ENCODE measurements at places on chromosomes 1 and 21. TPM values are rescaled to one million over a fixed set of nuclear protein-coding genes. Genes with fewer than 3 reads are reported as not detected.

DNA sequence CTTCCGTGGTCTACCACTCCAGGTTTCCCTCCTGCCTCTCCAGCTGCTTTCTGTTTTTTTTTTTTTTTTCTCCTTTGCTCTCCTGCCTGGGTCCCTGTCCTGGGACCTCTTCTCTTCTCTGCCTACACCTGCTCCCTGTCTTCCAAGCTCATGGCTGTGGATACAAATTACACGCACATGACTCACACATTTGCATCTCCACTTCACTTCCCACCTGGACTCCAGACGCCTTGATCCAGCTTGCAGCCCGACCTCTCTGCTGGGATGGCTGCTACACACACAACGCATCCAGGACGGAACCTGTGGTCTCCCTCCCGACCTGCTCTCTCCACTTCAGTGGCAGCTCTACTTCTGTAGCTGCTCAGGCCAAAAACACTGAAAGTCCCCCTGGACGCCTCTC is 44.4 kb upstream of the B3GALT5 start:
- no peak for DNase-seq

DNA sequence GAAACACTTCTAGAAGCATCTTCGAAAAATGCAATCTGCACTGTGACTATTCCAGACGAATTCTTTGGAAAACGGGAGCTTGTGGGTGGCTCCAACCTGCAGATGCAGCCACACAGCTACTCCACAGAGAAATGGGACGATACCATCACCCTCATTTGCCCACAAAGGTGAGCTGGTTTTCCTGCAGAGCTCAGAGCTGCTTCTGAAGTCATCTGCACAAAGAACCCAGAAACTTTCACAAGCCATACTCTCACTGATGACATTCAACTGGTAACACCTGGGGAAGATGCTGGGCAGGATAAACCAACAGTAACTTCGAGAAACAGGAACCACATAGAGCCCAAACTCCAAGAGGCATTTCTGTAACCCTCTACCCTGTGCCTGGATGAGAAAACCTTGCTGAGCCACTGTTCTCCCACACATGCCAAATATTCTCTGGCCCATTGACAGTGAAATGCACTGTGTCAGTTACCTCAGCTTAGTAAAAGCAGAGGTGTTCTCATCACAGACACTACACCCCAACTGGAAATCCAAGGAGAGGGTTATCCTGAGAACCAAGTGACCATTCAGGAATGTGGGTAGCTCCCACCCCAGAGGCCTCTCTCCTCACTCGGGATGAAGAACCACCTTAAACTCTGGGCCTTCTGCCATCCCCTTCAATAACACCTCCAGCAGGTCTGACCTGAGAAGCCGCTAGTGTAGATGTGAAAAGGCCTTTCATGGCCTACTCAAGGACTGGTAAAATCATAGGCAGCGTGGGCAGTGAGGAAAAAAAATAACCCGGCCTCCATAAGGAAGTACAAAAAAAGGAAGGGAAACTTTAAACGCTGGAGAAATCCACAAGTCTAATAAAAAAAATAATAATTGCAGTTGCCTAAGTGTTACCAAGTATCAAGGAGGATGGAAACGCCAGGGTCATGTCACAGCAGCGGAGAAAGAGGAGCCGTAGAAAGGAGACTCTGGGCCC is 56.7 kb downstream of the HSF2BP start:
- no peak for DNase-seq

DNA sequence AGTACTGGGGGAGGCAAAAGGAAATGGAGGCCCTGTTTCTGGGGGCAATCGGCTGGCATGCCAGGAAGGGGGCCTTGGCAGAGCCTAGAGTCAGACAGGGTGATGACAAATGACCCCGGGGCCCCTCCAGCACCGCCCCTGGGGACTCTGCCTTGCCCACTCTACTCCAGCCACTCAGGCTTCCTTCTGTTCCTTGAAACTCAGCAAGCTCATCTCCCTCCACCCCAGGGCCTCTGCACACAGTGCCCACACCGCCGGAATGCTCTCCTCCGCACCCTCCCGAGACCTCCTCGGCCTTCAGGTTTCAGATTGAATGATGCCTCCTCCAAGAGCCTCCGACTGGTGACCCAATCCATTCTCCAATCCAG is 122.5 kb upstream of the ZBTB40 start:
- DNase-seq: no peak

- no peak for DNase-seq
Observed at GRCh38 chr1:84436876-84437655, 38.8 kb downstream of the DNASE2B start.

DNA sequence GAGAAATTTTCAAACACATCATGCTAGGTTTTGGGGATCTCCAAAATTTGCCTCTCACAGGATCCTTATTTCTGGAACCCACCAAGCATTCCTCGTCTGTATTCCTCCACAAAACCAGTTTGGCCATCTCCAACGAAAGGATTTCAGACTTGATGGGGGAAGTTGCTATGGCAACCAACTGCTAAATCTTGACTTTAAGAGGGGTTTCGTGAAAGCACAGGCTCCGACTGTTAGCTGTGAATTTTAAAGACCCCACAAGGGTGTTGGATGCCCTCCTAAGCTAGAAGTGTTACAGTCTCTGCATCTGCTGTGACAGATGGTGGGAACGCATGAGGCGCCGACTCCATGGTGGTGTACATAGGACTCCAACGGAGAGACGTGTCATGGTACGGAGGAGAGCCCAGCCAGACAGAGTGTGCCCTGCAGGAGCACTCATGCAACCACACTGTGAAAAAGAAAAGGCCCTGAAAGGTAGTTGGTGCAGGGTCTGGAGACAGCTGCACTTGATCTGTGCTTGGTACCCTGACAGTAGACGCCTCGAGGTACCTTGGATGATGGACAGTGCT is 147.1 kb downstream of the ASTN1 start:
- DNase-seq: no peak

GRCh38 chr21:22993822-22994574 is 1995.8 kb downstream of the NCAM2 start:
- no peak for DNase-seq

GRCh38 chr1:37596182-37596667 is 488 bp upstream of the GNL2 start:
- DNase-seq: no peak

DNA sequence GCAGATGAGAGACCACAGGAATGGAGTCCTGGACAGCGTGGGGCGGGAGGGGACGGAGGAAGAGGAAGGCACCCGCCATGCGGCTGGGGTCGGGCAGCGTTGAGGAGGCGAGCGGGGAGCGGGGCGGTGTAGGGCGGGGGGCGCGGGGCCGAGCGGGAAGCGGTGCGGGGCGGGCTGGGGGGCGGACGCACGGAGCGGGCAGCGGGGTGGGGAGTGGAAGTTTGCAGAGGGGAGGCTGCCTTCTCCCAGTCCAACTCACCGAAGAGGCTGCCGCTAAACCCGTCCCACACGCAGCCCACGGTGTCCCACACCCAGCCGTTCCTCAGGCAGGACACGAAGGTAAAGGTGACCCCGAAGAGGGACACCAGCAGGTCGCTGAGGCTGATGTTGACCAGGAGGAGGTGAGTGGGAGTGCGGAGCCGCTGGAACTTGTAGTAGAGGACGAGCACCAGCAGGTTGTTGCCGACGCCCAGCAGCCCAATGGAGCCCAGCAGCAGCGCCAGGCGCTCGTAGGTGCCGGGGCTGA is 483 bp downstream of the CHML start:
- DNase-seq: no peak

- DNase-seq: no peak
Observed at GRCh38 chr21:38036016-38036415, 119.8 kb upstream of the KCNJ6 start.

DNA sequence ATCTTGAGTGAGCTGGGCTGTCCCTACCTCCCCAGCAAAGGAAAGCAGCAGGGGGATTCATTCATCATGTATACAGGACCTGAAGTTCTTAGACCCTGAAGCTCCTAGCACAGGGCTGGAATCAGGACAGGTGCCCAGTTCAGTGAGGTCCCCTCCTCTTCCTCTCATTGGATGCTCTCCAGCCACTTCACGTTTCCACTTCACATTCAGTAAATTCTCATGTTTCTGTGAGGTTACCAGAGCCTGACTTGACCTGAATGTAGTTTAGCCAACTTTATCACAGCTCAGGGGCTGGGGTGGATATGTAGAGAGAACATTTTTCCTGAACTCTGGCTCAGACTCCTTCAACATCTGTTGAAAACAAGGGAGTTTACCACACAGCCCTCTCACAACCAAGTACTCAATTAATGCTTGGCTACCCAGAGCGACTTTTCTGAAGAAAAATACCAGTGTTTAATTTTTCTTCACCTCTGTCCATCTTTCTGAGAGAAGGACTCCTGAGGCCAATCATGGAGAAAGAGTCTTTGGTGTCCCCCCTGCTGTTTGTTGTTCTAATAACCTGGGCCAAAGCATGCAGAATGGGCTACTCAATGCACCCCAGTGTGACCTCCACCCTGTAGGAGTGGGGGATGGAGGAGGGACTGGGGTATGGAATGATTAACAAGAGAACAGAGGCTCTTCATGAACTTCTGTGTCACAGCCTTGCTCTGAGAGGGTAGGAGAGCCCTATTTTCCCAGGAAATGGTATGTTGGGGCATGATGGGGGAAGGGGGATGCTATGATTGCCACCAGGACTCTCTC is 108.3 kb upstream of the FGGY start:
- DNase-seq: no peak

DNA sequence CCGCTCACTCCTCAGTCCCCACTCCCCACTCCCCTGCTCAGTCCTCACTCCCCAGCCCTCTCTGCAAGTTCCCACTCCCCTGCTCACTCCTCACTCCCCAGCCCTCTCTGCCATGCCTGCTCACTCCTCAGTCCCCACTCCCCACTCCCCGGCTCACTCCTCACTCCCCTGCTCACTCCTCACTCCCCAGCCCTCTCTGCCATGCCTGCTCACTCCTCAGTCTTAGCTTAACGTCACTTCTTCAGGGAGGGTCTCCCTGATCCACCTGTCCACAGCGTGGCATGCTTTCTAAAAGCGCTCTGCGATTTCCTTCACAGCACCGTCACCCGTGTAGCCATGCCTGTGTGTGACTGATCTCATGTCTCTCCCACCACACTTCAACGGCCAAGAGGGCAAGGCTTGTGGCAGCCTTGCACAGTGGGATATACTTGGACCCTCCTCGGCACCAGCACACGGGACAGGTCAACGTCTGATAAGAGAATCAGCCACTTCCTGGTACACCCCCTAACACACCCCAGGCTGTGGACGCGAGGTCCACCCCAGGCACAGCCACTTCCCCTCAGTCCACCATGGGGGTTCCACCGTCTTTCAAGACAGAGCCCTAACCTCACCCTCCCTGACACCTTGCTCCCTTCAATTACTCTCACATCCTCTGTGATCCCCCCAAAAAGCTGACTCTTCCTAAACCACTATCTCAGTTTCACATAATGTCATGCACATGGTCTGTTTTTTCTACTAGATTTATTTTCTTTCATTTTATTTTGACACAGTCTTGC is 14.0 kb downstream of the PRDM15 start:
- DNase-seq: no peak

DNA sequence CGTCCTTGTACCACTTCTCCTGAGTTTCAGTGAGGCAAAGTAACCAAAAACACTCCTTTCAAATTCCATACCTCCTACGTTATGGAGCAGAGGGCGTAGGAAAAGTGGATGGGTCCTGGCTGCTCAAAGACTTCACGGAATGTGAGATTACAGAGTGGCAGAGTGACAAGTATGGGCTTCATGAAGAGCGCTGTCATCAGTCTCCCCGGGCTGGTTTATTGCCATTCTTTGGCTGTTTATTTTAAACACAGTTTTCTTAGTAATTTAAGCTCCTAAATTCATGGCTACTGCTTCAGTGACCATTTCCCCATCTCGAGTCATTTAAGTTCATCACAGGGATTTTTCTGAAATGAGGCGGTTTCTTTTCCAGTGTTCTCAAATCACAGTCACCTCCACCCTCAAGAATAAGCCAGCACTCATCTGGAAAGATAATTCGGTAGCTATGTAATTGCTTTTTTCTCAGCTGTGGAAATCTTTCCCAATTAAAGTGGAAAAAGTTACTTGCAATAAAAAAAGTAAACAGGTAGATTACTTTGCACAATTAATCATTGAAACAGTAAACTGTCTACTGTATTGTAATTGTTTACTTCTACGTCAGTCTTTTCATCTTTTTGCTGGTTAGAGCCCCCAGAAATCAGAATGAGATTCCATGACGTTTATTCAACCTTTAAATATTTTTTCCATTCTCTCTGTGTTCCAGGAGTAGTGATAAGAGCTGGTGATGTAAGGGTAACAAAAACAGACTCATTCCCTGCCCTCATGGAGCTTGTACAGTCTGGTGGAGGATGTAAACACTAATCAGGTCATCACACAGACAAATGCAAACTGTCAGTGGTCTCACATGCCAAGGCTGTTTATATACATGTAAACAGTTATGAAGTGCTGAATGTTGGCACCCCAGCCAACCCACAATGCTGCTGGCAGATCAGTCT is 3.0 kb upstream of the SMYD2 start:
- no peak for DNase-seq

DNA sequence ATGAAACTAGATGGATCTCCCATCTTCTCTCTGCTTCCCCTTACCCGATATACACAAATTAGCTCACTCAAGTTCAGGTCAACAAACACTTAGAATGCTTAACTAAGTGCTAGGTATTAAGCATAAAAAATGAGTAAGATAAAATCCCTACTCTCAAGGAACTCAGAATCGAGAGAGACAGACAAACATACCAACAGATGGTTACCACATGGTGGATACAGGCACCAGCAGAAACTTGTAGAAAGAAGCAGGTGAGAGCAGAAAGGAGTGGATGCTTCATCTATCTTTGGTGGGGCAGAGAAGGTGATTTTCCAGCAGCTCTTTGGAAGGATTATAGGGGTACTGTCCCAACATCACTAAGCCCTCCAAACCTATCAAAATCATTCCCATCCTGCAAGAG is 32.2 kb downstream of the C8B start:
- DNase-seq: no peak

DNA sequence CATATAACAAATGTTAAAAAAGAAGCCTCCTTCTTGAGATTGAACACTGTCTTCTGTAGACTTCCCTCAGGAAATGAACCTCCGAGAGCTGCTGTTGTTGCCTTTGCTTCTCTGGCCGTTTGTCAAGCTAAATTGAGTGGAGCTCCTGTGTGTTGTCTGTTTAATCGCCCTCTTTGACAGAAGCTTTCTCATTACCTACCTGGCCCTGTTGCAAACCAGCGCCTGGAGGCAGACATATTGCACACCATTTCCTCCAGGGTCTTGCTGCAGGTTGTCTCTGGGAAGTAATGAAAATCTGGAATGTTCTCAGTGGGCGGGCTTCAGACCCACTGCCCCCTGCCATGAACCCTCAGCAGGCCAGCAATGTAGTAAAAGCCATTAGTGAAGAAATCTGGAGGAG is 83.3 kb downstream of the GABPA start:
- no peak for DNase-seq

KCNA2 gene
- total RNA-seq: not detected

COL11A1 gene
- total RNA-seq: not detected

TXLNA gene
- 80.0 TPM for total RNA-seq

ADAMTS1 gene
- 70.9 TPM for total RNA-seq

SLAMF7 gene
- not detected for total RNA-seq

ODF2L gene
- total RNA-seq: 48.1 TPM

SORT1 gene
- 14.5 TPM for total RNA-seq
